Fibroblast of mammary gland (primary cell): ENCODE measurements at places on chromosomes 3 and 15.

GRCh38 chr15:62190274-62190673, 25.2 kb upstream of the C2CD4B start:
- DNase-seq, result no peak

GRCh38 chr15:66089049-66089448, 164.5 kb downstream of the MEGF11 start:
- no peak for DNase-seq

DNA sequence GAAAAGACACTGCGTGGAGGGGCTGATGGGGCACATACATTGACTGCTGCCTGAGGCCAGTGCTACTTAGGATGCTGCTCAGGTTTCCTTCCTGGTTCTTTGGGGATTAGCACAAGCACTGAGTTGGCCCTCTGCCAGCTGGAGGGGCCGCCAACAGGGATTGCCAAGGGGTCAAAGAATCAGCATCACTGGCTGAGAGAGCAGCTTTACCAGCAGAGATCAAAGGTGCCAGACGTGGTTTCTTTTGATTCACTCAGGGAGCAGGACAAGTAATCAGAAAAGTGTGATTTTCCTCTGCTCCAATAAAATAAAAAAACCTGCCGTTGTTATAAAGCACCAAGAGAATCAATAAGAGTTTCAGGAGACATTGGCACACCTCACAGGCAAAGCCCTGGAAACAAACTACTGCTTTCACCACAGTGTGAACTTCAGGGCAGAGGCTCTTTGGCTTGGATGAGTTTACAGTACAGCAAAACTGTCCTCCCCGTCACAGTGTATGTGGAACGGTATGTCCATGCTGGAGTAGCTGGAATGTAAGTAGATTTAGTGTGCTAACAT, 45.8 kb upstream of the FSIP1 start:
- peak; percentile 87 for DNase-seq

GRCh38 chr3:52494445-52494844, 693 bp upstream of the STAB1 start:
- DNase-seq, result no peak

DNA sequence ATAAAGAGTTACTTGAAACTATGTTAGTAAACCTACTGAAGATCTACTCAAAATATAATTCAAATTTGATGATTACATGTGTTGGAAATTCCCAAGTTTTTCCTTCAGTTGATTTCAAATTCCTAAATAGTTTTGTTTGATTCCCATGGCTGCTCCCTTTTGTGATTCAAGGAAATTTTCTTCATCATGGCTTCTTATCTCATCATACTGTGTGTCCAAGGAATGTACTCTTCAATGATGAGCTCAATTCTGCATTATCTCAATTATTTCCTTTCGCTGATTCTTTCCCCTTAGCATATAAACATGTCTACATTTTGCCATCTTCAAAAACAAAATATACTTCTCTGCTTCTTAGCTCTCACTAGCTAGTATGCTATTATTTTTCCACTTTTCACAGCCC, 460.4 kb upstream of the NAALADL2 start:
- no peak for DNase-seq

DNA sequence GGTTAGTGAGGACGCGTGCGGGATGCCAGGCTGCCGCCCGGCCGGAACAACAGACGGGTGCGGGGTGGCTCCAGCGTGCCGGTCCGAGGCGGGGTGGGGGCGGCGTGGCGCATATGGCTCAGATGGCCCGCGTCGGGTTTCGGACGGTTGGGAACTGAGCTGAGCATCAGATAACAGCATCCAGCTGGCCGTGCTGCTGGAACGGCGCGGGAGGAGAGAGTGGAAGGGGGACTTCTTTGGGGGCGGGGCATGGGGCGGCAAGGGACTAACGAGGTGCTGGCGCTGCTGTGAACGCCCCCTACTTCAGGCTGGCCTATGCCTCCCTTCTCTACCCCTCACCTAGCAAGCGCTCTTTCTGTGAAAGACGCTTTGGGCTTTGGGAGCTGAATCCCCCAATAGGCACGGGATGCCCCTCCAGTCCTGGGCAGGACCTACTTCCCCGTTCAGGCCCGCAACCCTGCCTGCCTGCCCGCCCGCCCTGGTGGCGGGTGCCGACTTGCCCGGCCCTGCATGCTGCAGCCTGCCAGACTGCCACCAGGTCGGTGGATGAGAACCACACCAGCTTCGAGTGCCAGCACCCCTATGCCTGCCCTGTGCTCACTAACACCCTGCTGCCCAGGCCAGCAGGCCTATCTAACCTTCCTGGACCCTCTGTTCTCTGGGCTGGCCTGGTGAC, 542 bp downstream of the INKA1 start:
- DNase-seq, result no peak

DNA sequence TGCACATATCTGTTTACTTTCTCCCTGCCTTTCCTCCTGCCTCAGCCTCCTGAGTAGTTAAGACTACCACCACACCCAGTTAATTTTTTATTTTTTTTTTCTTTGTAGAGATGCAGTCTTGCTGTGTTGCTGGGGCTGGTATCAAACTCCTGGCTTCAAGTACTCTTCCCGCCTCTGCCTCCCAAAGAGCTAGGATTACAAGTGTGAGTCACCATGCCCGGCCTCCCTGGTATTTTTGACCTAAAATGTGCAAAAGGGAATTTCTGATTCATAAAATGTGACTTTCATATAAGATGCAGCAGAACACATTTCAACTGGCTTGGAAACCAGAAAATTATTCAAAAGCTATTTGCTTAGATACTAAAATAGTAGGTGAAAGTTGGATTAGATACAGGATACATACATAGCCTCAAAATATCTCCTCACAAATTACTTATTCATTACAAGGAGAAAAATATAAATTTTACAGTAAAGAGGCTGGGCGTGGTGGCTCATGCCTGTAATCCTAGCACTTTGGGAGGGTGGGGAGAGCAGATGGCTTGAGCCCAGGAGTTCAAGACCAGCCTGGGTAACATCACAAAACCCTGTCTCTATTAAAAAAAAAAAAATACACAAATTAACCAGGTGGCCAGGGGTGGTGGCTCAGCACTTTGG, 32.0 kb downstream of the MAP4 start:
- peak; percentile 87 for DNase-seq

DNA sequence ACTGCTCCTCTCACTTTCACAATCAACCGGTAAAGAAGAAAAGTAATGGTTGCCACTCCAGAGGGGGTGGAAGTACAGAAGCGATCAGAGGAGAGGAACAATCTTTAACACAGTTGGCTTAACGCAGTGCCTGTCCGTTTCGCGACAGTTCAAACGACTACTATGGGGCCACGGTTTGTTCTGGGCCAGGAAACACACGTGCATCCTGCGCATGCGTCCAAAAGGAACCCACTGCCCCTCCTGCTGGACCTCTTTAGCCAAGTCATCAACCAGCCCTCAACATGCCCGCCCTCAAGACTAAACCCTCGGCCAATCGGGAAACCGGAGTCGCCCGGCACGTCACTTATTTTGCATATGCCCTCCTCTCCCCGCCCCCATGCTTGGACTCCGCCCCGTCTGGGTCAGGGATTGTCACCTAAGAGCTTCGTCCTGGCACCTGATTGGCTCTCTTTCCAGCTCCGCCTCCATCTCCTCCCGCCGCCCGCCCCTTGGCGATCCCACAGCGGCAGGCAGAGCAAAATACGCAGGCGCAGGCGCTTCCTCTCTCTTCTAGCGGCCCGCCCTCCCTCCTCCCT, 345 bp upstream of the CDV3 start:
- peak; percentile 100 for DNase-seq

- peak; percentile 38 for DNase-seq
These were observed 19.5 kb upstream of the COMMD2 start for GRCh38 chr3:149771652-149772271.

GRCh38 chr3:66372681-66373350, 128.0 kb downstream of the LRIG1 start:
- no peak for DNase-seq

GRCh38 chr3:167437428-167438139, 36.3 kb downstream of the SERPINI2 start:
- DNase-seq, result no peak

DNA sequence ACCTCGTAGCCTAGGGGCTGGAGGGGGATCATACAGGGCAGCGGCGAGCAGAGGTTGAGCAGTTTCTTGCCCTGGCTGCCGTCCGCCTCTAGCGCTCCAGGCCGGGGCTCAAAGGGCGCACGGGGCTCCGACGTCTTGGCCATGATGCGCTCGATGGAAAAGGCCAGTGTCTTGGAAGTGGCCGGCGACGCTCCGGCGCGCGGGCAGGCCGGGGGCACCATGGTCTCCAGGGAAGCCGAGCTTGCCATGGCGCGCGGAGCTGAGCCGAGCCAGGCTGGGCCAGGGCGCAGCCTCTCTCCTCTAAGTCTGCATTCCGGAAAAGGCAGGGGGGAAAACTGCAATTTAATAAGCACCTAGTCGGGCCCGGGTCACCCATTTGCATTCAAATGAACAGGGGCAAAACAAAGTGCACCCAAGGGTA, 719 bp downstream of the FEZF2 start:
- no peak for DNase-seq

DNA sequence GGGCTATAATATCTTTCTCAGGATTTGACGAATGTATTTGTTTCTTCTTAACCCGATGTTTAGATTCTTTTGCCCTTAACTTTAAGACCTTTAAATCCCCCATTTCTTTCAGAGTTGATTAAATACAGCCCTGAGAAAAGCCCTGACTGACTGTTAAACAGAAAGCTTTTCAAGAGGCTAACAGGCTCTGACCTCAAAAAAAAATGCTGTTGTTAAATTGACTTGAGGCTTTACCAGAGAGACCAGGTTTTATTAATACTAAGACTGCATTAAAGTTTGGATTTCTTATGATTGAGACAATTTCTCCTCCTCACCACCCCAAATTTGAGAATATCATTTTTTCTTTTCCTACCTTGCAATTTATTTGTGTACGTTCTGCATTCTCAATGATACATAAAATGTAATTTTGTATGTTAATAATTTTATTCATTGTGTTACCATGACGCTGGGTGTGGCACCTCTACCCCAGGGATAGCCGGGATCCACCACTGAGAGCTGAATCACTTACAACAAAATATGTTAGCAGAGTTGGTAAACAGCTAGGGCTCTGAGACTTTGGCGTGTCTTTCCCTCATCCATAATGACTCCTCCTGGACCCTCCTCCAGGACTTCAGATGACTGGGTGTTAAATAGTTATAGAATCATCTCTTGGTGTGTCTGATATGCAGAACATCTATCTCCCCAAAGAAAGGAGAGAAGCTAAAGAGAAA, 753.5 kb downstream of the NAALADL2 start:
- DNase-seq, result no peak

DNA sequence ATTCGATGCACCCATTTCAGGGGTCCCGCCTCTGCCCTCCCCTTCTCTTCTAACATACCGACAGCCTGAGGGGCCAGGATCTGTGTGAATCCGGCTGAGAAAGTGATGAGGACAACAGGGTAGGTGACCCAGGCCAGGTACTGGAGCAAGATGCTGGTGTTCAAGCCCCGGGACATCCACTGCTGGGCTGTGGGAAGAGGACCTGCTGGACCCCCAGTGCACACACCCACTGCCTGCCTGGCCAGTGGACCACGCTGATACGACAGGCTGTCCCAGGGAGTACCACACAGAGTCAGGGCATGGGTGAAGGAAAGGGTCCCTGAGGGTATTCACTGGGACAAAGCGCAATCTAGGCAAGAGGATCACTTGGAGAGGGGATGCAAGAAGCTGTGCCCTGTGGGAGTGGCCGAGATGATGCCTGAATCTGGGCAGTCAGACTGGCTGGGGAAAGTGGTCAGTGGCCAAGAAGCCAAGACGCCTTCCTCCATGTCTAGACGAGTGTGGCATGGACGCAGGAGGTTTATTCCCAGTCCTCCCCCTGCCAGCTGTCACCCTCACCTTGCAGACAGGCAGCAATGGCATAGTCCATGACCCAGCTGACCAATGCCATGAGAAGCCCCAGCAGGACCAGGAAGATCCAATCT, 3.2 kb downstream of the CLCN2 start:
- no peak for DNase-seq

DNA sequence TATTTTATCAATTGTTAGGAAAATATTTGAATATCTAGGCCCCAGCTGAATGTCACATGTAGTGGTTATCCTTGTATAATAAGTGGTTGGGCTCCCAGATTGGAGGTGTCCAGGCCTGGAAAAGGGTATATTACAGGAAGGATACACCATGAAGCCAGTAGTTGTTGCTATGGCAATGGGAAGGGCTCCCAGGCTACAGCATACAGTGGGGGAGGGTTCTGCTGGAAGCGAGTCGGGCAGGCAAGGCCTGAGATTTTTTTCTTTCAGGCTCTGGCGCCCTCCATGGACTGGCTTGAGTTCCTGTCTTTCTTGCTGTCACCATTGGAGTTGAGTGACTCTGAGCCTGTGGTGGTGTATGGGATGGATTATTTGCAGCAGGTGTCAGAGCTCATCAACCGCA, 8.9 kb downstream of the ECE2 start:
- peak; percentile 74 for DNase-seq

DNA sequence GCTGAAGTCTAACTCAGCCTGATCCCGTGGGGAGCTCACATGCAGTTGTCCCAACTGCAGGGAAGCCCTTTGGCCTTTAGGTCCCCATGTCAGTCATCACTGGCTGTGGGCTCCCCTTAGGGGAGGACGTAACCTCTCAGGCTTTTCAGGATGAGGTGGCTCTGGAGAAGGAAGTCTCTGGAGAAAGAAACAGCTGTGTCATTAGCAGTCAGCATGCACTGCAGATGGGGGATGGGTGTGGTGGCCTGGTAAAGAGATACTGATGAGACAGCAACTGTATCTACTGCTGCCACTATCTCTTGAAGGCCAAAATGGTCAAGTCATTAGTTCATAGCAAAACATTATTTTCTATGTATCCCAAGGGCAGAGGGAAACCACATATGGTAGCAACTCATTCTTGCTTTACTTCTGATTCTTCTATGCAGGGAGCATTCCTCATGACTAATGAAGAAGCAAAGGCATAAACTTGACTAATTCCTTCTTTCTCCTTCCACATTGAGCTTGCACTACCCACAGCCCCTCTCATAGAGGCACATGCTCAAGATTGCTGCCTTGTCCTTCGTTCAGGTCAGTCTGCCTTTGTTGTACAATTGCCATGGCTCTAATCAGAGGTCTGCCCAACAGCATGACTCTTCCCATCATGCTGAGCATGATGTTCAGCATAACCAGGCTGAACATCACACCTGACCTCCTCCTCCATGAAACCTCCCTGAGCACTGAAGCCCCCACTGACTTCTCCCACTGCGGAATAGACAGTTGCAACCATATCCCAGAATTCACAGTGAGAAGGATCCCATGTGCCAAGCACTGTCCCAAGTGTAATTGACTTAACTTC, 47.8 kb upstream of the TMEM158 start:
- DNase-seq, result peak; percentile 25

DNA sequence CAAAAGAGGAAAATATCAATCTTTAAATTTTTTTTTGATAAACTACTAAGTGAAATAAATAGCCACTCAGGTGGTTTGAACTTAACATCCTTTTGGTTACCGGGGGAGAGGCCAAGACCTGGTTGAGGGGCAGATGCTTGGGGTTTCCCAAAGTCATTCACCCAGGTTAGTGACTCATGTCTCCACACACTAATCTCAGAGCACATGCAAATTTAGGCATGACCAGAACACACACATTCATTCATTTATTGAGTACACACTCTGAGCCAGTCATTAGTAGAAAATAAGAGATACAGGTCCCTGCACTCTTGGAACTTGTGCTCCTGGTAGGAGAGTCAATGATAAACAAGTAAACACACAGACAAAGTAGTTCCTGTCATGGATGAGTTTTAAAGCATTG, 7.3 kb downstream of the ILDR1 start:
- no peak for DNase-seq
